H54 (cell line): ENCODE measurements at places on chromosomes 5 and 9.

GRCh38 chr5:179345183-179345432 is 153 bp downstream of the ADAMTS2 start:
- DNase-seq = no peak

GRCh38 chr5:69454460-69455249 is 37.9 kb upstream of the OCLN start:
- DNase-seq = no peak

GRCh38 chr5:107100121-107100520 is 570.6 kb downstream of the EFNA5 start:
- DNase-seq = no peak

GRCh38 chr5:61866930-61867329 is 439.1 kb upstream of the KIF2A start:
- DNase-seq = peak; percentile 12

GRCh38 chr9:125246261-125246667 is 5.1 kb upstream of the HSPA5 start:
- no peak for DNase-seq

GRCh38 chr9:88792502-88792901 is 198.8 kb upstream of the S1PR3 start:
- no peak for DNase-seq

GRCh38 chr5:36374266-36374862 is 72.7 kb upstream of the RANBP3L start:
- peak; percentile 18 for DNase-seq

DNA sequence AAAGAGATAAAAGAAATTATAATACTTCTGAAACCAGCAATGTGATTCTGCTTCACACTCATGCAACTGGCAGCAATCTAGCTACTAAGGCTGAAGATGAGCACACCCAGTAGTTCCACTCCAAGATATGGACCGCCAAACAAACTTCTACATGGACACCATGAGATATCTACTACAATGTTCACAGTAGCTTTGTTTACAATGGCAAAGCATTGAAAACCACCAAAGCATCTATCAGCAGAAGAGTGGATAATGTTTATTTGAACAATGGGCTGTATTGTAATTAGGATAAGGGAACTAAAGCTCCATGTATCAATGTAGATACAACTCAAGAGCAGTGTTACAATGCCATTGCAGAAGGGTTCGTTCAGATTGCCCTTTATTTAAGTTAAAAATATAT is 91.2 kb upstream of the ERBIN start:
- no peak for DNase-seq

- DNase-seq = no peak
Measured at GRCh38 chr5:51731421-51732029, 348.3 kb downstream of the ISL1 start.

DNA sequence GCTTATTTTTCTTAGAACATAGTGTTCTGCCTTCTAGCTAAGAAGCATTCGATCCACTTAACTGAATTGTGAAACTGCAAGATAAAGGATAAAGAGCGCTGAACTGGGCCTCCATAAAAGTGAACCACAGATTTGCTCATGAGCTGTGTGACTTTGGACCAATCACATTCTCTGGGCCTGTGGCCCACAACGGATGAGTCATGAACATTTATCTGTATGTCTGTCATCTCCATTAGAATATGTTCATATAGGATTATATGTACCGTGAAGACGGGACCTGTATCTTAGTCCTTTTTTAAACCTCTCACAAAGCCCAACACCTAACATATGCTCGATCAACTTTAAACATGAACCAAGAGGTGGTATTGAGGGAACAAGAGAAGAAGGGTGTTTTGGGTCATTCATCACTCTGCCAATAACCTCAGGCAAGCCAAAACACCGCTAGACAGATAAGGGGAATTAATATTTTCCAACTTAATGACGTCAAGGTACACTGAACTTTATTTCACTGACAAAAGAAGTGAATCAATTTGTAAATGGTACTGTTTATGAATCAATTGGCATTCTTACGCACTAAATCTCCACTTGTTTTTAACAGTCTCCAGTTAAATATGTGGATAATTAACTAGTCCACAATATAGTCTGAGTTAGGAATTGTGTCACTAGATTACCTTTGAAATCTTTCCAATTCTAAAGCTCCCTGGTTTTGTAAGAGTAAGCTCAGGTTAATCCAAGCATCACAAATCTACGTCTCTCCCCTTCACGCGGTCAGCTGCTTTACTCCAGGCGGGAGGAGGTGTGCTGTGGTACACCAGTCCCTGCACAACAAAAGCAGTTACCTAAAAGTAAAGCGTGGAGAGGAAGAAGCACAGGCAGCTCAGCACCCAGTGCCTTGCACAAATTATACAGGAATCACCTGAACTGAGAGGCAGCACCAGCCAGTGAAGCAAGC is 1.6 kb downstream of the TMEM245 start:
- peak; percentile 80 for DNase-seq

DNA sequence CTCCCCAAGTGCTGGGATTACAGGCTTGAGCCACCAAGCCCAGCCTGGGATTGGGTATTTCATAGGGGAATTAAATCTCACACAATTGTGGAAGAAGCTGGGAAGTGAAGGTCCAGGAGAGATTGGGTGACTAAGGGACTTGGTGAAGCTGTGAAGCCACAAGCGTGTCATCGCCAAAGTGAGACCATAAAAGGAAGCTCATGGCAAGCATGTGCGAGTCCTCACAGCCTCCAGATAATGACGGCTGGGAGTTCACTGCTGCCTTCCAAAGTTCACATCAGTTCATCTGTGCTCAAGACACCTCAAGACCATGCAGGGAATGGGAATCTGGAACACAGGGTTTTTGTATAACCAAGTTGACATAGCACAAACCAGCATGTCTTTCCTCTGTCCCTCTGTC is 210.6 kb downstream of the MARCHF11 start:
- DNase-seq = no peak

DNA sequence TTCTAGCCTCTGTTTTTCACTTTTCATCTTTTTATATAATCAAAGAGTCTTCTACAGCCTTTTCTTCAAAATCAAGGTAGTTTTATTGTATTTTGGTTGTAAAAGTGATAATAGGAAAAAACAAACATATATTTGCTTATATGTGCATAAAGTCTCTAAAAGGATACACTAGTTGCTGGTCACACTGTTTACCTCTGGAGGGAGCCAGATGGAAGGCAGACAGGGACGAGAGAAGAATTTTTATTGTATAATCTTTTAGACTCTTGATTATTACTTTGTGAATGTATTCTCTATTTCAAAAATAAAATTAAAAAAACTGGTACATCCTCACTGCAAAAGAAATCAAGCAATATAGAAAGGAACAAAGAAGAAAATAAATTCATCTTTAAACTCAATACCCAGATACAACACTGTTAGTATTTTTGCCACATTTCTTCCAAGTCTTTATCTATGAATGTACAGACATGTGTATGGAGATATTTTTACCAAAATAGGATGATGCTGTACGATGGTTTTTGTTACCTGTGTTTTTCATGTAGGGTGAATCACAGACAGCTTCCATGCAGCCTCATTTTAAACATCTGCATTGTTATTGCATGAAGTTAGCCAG is 6.1 kb upstream of the RNF183 start:
- DNase-seq = peak; percentile 11

DNA sequence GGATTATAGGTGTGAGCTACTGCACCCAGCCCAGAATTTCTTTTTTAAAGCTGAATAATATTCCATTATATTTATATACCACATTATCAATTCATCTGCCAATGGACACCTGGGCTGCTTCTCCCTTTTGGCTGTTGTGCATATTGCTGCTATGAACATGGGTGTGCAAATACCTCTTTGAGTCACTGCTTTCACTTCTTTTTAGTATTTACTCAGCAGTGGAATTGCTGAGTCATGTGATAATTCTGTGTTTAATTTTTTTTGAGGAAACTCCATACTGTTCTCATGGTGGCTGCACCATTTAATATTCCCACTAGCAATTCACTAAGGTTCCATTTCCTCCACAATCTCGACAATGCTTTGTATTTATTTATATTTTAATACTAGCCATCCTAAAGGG is 36.1 kb upstream of the KIF4B start:
- DNase-seq = no peak

GRCh38 chr5:101662263-101662662 is 633.8 kb downstream of the SLCO4C1 start:
- DNase-seq = no peak

- DNase-seq = no peak
Measured at GRCh38 chr5:75364571-75365280, 27.7 kb downstream of the HMGCR start.

GRCh38 chr5:169226895-169227294 is 74.0 kb downstream of the SLIT3 start:
- no peak for DNase-seq

GRCh38 chr5:5788793-5789192 is 366.3 kb downstream of the ICE1 start:
- no peak for DNase-seq

GRCh38 chr5:159451197-159452052 is 121.1 kb upstream of the IL12B start:
- peak; percentile 71 for DNase-seq

- DNase-seq = no peak
Measured at GRCh38 chr5:175554296-175554695, 75.9 kb downstream of the SFXN1 start.

DNA sequence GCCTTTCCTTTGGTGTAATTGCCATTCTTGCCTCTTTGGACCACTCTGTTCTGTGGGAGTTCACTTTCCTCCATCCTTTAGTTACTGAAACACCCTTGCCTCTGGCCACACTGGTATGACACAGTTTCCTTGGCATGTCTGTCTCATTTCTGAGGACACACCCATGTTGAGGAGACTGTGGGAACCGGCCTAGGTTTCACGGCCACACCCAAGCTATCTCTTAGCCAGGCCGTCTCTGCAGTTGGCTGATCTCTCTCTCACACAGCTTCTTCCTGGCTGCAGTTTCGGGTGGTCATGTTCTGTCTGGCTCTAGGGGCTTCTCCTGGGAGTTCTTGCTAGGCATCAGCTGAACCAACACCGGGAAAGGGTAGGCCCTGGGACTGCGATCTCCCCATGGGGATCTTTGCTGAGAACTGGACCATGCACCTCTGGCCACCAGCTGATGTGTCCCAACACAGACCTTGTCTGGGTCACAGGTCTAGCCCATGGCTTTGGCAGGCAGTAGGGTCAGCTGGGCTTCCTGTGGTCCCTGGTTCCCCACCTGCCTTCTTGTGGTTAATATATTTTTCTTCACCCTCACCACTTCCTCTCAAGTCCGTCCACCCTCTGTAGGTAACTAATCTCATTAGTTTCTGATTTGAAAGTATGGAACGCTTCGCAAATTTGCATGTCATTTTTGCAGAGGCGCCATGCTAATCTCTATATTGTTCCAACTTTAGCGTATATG is 24.9 kb downstream of the ARHGEF37 start:
- DNase-seq = peak; percentile 78

- no peak for DNase-seq
Measured at GRCh38 chr9:98066235-98066634, 9.7 kb downstream of the NANS start.

DNA sequence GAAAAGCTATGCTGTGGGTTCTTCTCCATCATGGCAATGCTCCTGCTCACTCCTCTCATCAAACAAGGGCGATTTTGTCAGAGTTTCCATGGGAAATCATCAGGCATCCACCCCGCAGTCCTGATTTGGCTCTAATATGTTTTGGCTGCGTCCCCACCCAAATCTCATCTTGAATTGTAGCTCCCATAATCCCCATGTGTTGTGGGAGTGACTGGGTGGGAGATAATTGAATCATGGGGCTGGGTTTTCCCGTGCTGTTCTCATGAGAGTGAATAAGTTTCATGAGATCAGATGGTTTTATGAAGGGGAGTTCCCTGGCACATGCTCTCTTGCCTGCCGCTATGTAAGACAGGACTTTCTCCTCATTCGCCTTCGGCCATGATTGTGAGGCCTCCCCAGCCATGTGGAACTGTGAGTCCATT is 163.8 kb downstream of the GADD45G start:
- DNase-seq = no peak

DNA sequence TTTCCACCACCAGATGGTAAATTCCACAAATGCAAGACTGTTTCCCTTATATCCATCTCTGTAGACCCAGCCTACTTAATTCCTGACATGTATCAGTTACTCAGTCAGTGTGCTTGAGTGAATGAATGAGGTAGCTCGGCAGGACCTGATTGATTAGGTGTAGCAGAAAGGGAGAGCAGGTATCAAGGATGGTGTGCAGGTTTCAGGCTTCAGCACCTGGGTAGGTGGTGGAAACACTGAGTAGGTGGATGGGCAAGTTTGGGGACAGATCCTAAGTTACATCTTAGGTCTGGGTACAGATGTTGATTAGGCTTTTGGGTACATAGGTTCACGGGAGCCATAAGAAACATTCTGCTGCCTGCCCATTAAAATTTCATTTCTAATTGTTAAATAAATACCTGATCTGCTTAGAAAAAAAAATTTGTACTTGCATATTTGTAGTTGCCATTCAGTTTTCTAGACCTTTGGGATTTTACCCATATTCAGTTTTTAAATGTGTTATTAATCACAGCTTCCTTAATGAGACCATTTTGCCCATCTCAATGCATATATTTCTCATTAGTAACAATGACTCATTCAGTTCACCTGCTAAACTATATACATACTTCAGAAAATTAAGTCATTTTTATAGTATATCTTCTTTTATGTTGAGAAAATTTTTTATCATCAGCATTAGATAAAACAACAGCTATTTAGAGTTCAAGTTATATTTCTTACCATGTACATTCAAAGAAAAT is 111.8 kb downstream of the INIP start:
- DNase-seq = no peak

GRCh38 chr5:132202711-132203463 is 24.8 kb downstream of the P4HA2 start:
- DNase-seq = no peak

GRCh38 chr5:107232788-107233187 is 437.9 kb downstream of the EFNA5 start:
- no peak for DNase-seq

- DNase-seq = no peak
Measured at GRCh38 chr5:21173526-21173925, 1185.5 kb upstream of the CDH18 start.

DNA sequence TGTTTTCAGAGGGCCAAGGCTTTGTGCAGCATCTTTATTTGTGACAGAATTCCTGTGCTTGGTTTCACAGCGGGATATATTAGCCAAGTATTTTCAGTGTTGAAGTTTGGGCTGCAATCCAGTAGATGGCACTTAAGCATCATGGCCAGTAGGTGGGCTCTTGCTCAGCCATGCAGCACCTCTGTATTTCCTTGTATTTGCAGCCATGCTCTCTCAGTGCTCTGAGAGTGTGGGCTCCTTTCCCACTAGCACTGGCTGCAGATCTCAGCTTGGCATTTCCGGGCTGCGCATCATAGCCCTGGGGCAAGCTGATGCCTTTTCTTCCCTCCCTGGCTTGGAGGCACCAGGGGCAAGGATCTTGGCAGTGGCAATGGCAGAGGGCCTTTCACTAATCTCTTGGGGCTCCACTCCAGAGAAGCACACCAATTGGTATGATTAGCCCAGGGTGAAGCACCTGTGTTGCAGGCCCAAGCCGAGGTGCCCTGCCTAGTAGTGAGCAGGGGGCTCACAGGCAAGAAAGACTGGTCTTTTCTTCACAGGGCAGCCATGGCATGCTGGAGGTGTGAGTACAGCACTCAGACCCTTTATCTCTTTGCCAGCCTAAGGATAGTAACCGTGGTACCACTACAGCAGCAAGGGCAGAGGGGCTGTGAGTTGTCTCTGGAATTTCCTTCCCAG is 48.3 kb downstream of the SLCO6A1 start:
- DNase-seq = no peak

- peak; percentile 53 for DNase-seq
Measured at GRCh38 chr5:176578391-176578808, 29.3 kb downstream of the CDHR2 start.

- no peak for DNase-seq
Measured at GRCh38 chr9:38285236-38285635, 107.3 kb upstream of the ALDH1B1 start.

GRCh38 chr9:20995616-20996015 is 35.8 kb downstream of the HACD4 start:
- DNase-seq = no peak

- DNase-seq = no peak
Measured at GRCh38 chr9:121242219-121242958, 25.6 kb upstream of the GSN start.
